ENCODE measurements at places on chromosomes 12 and 14.

GRCh38 chr12:88111074-88111652 lies 30.7 kb downstream of the CEP290 start:
- no peak for DNase-seq

DNA sequence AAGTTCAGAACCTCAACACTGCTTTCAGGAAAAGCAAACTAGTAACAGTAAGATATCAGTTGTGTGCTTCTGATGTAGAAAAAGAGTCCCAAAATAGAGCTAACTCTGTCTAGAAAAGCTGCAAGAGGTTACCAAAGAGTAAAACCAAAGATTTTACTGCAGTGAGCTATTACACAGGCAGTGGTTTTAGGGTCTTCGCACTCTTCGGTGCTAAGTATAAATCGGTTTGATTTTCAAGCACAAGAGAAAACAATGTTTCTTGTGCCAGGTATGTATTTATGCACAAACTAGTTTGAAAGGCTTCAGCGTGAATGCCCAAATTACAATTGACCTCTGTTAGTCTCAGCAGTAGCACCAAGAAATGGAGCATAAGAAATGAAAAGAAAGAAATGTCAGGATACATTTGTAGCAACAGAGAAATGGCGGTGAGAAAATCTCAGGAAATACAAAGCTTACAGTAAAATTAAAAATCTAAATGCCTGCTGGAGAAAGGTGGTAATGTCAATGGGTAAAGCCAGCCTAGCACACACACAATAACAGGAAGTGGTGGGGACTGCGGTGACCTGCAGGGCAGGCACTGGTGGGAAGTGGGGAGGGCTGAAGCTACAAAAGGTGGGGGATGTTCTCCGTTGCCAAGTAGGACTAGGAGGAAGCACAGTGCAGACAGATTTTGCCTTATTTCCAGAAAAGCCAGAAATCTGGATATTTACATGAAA lies 18.0 kb upstream of the DYRK2 start:
- DNase-seq = peak; percentile 90

DNA sequence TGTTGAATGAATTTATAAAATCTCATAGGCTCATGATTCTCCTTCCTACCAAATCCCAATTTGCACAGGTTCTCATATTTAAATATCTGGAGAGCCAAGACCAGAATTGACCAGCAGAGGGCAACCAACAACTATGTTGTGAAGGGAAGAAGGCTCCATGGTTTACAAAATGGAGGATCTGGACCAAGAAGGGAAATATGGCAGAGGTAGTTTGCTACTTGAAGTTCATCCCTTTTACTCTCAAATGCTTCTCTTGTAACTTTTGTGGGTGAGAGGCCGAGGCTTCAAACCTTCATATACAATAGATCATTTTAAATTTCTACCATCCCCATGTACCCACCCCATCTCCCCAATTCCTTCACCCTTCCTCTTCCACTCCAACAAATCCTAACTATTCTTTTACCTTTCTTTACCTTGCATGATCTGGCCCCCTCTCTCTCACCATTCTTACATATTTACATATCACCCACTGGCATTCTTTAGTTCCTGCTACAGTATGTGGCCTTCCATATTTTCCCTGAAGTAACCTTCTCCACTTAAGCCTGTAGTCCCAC lies 3.8 kb upstream of the SMARCC2 start:
- peak; percentile 80 for DNase-seq

DNA sequence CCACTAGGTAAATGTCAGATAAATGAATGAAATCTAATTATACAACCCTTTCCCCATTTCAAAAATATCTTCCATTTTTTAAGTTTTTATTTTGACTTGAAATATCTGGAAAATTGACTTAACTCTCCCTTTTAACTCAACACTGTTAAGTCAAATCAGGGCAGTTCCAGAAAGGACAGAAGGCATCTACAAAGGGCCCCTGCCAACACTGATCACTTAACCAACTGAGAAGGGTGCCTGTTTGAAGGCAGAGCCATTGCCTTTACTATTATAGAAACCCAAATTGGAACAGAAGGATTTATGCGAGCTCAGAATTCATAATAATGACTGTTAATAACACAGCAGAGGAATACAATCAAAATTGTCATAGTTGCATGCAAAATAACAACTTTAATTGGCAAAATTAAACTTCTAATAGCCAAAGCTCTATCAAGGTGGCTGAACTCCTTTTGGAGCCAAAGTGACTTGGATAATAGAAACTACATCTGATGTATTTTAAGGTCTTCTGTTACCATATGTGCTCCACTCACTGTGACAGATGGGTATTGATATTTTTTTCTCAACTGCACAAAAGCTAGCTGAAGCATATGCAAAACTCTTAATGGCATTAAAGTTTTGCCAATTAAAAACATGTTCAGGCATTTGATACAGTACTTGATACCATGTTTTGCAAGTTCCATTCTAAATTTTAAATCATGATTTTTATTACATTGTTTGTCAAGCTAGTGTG lies 383.8 kb downstream of the NOVA1 start:
- no peak for DNase-seq

DNA sequence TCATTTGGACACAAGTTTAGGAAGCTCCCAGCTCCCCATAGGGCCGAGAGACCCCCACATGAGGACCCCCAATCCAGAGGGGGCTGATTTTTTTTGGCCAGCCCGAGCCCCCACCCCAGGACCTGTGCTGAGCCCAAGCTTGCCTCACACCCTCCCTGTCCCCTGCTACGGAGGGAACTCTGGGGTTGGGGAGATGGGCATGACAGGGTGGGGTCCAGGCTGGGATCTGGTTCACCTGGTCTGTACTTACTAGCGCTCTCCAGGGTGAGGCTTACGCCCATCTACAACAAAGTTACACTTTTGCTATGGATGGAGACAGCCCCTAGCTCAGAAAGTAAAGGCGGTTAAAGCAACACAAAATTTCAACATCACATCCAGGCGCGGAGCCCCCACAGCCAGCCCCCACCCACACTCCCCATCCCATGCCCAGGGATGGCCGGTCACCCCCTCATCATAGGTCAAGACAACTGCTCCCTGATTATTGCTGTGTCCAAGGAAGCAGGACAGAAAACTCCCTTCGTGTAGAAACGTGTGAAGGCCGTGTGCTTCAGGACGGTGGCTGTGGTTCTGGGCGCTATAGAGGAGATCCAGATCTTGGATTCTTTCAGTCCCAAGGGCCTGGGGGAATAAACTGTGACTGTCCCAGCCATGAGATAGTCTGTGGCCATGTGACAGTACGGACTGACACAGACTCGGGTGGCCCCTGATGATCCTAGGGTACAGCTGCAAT lies 10.7 kb downstream of the SLC25A29 start:
- DNase-seq = no peak

GRCh38 chr12:118102609-118103008 lies 1.2 kb downstream of the VSIG10 start:
- no peak for DNase-seq

DNA sequence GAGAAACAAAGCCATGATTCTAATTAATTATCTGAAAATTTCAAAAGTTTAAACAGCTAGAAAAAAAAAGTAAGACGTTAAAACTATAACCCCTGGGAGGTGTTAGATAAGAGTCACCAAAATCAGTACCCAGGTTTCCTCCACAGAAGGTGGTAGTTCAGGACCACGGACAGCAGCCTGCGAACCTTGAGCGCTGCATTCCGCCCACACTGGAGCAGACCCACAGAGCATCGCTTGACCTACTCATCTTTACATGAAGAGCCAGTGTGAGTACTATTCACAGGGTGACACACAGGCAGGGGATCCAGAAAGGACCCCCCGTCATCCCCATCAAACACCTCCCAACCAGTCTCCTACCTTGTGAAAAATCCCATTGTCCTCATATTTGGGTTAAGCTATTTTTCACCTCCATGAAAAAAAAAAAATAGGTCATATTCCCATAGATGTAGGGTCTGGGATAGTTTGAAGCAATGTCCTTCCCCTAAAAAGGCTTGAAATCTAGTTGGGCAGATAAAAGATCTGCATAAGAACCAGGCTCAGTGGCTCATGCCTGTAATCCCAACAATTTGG lies 8.8 kb upstream of the CHGA start:
- DNase-seq = peak; percentile 36

DNA sequence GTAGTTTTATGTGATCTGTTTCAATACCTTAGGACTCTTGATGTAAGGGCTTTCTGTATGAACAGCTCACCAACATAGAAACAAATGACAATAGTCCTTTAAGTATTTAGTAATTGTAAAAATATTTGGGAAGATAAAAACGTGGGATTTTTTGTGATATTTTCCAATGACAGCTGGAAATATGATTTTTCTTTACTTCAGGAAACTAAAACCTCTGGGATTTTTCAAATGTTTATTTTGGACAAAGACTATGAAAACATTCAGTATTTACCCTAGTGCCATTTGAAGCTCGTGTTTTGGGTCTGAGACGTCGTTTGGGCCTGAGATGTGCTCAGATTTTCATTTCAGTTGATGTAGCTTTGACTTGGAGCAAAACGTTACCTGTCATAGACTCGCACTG lies 240.0 kb downstream of the BMP4 start:
- DNase-seq = no peak

- no peak for DNase-seq
These were observed 73.9 kb upstream of the KRR1 start for GRCh38 chr12:75585330-75585729.

- DNase-seq = no peak
These were observed 246.4 kb downstream of the SOX5 start for GRCh38 chr12:23703051-23703450.

- DNase-seq = no peak
These were observed 687.6 kb downstream of the FLRT2 start for GRCh38 chr14:86217523-86217922.

- DNase-seq = no peak
These were observed 4.9 kb upstream of the SMAGP start for GRCh38 chr12:51275088-51275487.

GRCh38 chr12:123972457-123973401 lies at the start of the genes CCDC92 and ZNF664:
Gene CCDC92 (minus strand): TSS chr12:123972831. CDS start chr12:123944305, 28,526 bp downstream.
Gene ZNF664 (plus strand): TSS chr12:123973215. CDS start chr12:124012145, 38,930 bp downstream.
- DNase-seq = peak; percentile 85

GRCh38 chr12:124762791-124763593 lies 100.7 kb downstream of the SCARB1 start:
- DNase-seq = no peak

DNA sequence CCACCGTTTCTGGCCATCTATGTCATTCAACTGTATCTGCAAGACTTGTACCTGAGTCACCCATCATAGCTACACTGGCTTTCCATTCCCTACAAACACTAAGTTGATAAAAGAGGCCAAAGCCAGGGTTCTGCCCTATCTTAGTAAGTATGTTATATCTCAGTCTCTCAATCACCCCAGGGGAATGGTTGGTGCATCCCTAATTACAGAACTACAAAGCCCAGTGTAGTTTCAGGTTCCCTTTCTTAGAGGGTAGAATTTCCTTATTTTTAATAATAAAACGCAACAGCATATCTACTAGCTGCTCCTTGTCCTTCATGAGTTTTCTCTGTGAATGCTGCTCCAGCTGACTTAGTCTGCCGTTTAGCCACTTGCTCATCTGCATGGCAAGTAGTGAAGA lies 57.6 kb downstream of the ST8SIA1 start:
- DNase-seq = no peak

DNA sequence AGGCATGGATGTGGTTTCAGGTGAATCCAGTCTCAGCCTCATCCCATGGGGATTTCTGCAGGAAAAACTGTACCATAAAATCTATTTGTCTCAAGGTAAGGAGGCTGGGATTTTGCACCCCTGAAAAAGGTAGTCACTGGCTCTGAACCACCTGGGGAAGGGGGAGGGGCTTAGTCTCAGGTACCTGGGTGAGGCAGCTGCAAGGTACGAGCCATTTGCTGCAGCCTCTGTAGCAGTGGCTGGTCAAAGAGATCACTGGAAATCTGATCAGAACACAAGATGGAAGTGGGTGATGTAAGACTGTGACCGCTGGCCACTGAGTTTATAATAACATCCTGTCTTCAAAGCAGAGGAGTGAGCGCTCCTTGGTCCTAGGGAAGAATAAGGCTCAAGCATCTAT lies 209.9 kb upstream of the NOS1 start:
- no peak for DNase-seq

- no peak for DNase-seq
These were observed 51.3 kb downstream of the CFAP251 start for GRCh38 chr12:121969726-121970125.

- DNase-seq = no peak
These were observed 4.7 kb downstream of the GLTP start for GRCh38 chr12:109875572-109876131.

DNA sequence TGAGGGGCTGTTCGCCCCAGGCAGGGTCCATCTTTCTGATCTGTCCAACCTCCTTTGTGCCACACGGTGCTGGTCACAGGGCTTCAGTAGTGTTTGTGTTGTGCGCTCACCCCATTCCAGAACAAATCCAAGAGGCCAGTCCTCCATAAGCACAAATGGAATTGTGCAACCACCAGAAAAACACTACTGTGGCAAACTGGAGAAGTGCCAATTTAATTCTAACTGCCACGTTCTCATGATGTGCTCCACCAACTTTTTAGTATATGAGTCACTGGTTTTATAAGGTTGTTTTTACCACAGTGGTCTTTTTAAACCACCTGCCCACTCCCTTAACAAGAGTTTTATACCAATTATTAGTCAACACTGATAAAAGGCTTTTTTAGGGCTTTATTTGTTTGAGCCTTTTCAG lies 380.2 kb downstream of the NAV3 start:
- no peak for DNase-seq

GRCh38 chr12:88334271-88334670 lies 192.2 kb downstream of the TMTC3 start:
- DNase-seq = no peak

GRCh38 chr14:68592948-68593556 lies 199.8 kb downstream of the ZFP36L1 start:
- no peak for DNase-seq

- DNase-seq = no peak
These were observed 6.6 kb upstream of the SMIM10L1 start for GRCh38 chr12:11164384-11164783.

DNA sequence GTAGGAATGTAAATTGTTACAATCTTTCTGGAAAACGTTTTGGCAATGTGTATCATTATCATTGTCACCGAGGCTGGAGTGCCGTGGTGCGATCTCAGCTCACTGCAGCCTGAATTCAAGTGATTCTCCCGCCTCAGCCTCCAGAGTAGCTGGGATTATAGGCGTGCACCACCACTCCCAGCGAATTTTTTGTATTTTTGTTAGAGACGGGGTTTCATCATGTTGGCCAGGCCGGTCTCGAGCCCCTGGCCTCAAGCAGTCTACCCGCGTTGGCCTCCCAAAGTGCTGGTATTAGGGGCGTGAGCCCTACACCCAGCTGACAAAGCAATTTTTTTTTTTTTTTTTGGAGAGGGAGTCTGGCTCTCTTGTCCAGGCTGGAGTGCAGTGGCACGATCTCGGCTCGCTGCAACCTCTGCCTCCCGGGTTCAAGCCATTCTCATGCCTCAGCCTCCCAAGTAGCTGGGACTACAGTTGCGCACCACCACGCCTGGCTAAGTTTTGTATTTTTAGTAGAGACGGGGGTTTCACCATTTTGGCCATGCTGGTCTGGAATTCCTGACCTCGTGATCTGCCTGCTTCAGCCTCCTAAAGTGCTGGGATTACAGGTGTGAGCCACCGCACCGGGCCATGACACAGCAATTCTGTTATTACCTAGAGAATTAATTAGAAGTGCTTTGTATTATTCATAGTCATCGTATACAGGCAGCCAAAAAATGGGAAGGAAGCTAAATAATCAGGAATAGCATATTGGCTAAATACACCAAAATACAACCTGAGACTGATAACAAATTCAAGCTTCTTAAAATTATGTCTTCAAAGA lies 1.2 kb downstream of the ACTR6 start:
- no peak for DNase-seq

GRCh38 chr14:98379830-98380229 lies 892.2 kb downstream of the BCL11B start:
- no peak for DNase-seq

- DNase-seq = no peak
These were observed at the start of gene ARHGAP9 for GRCh38 chr12:57479376-57480115. Gene ARHGAP9 (minus strand): TSS chr12:57479866. CDS start chr12:57479406, 460 bp downstream.

GRCh38 chr14:89320381-89321000 lies 96.5 kb downstream of the FOXN3 start:
- no peak for DNase-seq

- no peak for DNase-seq
These were observed 89.8 kb downstream of the WSCD2 start for GRCh38 chr12:108218921-108219320.
